ENCODE measurements at places on chromosomes 5 and 9.
A peak's percentile ranks its signal among the peaks of the same experiment; 100 is the strongest.

DNA sequence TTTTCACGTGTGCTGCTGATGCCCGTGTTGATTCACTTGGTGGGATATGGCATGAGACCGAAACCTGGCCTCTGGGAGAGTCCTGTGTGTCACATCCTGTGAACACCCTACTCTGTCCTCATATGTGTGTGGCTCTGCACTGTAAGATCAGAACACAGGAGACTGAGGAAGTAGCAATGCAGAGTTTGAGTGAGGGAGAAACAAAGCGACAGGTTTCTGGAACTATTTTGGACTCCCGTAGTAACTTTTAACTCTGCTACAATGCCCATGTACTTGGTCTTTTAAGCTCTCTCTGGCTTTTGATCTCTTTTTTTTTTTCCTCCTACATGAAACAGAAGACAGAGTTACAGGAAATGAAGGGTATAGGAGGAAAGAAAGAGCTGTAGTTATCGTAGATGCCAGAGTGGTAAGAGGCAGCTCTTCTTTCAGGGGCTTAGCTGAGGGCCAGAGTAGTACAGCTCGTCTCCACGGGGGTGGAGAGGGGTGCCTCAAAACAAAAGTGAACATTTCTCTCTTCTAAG, 26.6 kb downstream of the GRAMD2B start:
- DNase-seq: no peak

GRCh38 chr5:101520417-101520816, 617.3 kb upstream of the ST8SIA4 start:
- DNase-seq: no peak

DNA sequence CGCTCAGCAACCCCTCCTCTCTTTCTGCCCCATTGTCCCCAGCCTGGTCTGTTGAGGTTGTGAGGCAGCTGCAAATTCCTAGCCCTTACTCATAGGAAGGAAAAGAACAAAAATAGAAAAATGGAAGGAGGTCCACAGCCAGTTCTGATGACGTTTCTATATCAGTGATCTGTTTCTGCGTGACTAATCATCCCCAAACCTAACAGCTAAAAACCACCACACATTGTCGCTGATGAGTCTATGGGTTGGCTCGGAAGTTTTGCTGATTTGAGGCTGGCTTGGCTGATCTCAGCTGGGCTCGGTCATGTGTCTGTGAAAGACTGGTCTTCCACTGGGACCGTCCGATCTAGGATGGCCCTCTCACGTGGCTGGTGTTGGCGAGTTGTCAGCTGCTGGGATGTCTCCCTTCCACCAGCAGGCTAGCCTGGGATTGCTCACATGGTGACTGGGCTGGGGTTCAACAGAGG, 200.6 kb upstream of the ZNF618 start:
- peak; percentile 91 for DNase-seq

DNA sequence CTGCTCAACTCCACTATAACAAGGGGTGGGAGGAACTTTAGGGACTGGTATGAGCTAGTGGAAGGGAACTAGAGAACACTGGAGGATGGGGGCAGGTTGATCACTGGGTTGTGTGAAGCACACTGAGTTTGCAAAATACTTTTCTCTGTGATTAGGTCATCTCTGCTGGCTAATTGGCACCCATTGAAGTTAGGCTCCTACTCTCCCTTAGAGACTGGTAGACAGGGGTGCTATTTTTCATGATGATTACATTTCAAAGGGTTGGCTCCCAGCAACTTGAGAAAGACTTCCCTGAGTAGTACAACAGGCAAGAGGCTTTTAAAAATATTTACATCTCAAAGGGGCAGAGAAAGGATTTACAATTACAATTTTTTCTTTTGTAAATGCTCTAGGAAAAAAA, 50.4 kb upstream of the MTAP start:
- DNase-seq: no peak

- DNase-seq: no peak
Measured at GRCh38 chr5:77087484-77088261, 588 bp upstream of the ZBED3 start.

DNA sequence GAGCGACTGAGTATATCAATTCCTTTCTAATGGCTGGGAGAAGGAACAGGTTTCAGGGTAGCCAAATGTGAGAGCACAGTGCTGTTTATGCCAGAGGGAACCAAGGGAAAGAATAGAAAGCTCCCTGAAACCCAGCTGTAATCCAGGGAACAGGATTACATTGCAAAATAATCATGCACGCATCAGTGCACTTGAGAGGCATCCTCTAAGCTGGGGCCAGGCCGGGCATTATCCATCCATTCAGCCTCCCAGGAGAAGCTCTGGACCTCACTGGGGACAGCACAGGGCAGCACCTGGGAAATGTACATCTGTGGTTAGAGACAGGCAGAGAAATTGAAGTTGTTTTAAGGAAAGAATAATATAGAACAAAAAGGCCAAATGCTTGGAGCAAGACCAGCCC, 72.7 kb downstream of the MTRR start:
- no peak for DNase-seq

GRCh38 chr9:86821006-86821845, 126.1 kb downstream of the GAS1 start:
- no peak for DNase-seq

DNA sequence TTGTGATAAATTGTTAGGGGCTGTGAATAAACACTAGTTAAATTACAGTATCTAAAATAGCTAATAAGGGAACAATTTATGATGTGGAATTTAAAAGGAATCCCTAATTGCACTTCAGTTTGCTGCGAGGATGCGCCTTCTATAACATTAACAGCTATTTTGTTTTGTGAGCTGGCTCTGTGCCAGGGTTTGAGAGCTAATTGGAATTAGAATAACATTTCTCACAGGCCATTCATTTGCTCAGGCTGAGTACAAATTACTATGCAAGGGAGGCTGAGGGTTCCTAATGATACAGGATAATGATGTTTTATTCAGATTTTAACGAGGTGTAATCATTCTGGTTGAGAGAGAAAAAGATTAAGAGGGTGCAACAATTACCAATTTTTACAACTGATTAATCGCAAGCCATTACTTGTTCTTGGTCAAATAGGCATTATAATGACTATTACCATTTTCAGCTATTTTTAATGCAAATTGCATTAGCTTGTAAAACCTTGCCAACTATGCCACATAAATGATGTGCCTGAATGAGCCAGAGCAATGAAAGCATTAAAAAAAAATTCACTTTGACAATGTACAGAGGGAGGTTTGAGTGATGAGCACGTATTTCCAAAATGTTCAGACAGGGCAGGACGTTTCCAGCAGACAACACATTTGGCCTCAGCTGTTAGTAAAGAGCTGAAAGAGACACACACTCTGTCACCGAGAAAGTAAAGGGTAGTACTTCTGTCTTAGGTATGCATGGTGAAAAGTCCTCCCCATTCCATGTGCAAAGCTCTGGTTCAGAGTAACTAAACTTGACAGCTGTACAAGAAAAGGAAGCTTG, 576.5 kb downstream of the TLE1 start:
- DNase-seq: no peak

GRCh38 chr5:83559118-83559785, 87.7 kb downstream of the VCAN start:
- no peak for DNase-seq

GRCh38 chr5:131628990-131629389, 6.0 kb downstream of the RAPGEF6 start:
- no peak for DNase-seq

GRCh38 chr9:6757132-6757455, 679 bp upstream of the KDM4C start:
- DNase-seq: no peak

DNA sequence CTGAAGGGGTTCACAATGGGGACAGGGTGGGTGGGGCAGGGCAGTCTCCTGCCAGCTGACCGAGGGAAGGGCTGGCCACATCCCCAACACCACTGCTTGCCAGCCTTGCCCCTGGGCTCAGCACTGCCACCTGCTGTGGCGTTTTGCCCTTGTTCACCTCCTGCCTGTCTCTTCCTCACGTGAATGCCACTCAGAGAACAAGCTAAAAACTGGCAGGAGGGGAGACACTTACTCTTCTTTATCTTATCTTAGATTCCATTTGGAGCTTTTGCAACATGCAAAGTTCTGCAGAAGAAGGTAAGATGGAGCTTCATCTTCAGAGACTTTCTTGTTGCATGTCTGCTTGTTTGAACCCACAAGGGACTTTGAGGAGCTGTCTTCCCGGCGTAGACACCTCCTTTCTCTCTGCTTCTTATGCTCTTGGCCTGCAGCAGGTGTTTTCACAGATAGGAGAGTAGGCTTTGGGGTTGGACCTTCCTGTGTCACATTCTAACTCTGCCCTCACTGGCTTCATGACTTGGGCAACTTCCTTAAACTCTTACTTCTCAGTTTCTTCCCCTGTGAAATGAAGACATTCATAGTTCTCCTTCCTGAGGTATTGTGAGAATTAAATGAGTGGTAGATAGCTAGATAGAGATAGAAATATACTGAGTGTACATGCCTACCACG, 4.1 kb downstream of the LRSAM1 start:
- no peak for DNase-seq

DNA sequence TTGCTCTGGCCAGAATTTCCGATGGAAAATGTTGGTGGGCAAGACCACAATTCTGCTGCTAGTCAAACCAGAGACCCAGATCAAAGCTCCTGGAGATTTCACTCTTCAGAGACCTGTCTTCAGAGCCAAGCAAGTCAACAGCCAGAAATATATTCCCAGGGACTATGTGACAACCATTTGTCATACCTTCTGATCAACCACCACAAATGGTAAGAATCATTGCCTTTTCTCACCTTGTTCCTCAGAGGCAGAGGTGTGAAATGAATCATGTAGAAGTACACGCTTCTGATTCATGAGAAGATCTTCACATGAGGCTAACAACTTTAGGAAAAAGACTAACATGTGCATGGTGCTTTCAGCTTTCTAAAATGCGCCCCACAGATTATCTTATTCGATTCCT, 53.5 kb downstream of the SUSD1 start:
- DNase-seq: no peak

- DNase-seq: no peak
Measured at GRCh38 chr9:133759146-133759900, 21.2 kb upstream of the SARDH start.
